HCT116 (cell line): ENCODE measurements at places on chromosomes 13 and 19. TPM values are rescaled to one million over a fixed set of nuclear protein-coding genes. Genes with fewer than 3 reads are reported as not detected.

DNA sequence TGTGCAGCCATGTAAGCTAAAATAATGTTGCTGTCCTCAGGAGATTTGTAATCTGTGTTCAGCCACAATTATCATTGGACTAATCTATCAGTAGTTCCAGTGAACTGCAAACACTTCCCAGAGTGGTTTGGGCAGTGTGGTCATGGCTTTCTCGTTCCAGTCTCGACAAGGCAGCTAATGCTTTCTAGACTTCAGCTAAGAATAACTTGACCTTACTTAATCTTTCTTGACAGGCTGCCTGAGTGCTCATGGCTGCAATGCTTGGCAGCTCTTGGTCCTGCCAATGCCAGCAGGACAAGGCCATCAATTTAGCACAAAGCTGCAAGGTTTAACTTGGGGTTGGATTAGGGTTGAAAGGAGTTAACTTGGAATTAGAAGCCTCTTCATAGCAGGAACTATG lies 32.8 kb downstream of the ATP12A start:
- DNase-seq, result no peak

- DNase-seq, result no peak
Observed at GRCh38 chr13:32629313-32629712, 43.1 kb downstream of the PDS5B start.

DNA sequence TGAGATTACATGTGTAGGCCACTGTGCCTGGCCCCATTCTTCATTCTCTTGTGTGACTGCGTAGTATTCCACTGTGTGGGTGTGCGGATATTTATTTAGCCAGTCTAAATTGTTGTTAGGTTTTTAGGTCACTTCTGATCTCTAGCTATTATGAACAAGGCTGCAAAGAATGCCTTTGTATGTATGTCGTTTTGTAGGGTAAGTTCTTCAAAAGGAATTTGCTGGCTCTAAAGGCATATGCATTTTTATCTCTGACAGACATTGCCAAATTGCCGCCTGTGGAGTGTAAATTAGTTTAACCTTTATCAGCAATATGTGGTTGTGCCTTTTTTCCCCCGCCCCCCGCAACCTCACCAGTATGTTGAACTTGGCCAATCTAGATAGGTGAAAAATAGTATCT lies 30.3 kb upstream of the EHD2 start:
- DNase-seq, result no peak

DNA sequence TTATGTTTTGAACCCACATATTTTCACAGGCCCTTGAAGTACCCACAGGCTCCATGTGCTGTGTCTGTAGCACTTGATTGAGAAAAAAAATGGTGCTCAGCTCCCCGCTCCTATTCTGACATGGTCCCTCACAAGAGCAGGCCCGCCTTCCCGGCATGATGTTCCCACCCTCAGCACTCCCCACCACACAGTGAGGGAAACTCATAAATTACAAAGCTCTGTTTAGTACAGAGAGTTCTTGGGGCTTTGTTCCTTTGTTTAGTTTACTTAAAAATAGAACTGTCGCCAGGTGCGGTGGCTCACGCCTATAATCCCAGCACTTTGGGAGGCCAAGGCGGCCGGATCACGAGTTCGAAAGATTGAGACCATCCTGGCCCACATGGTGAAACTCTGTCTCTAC lies 25.9 kb upstream of the ABCC4 start:
- no peak for DNase-seq

GRCh38 chr19:6164906-6165531 lies 29.6 kb downstream of the ACSBG2 start:
- DNase-seq, result no peak

GRCh38 chr19:41694831-41695635 lies 7.0 kb upstream of the CEACAM7 start:
- no peak for DNase-seq

Gene DAND5
- 0.25 TPM for total RNA-seq

Gene GRK1
- not detected for total RNA-seq

GRCh38 chr13:62847520-62847919 lies 1431.9 kb upstream of the PCDH20 start:
- DNase-seq, result no peak
